Activated T-cell treated with anti-CD3 and anti-CD28 coated beads, Interleukin-2, amount 50 U/mL, for 24 hours (primary cell): ENCODE measurements at places on chromosomes 2 and 18.

- DNase-seq, result no peak
Observed at GRCh38 chr2:59882822-59883221, 670.6 kb downstream of the BCL11A start.

DNA sequence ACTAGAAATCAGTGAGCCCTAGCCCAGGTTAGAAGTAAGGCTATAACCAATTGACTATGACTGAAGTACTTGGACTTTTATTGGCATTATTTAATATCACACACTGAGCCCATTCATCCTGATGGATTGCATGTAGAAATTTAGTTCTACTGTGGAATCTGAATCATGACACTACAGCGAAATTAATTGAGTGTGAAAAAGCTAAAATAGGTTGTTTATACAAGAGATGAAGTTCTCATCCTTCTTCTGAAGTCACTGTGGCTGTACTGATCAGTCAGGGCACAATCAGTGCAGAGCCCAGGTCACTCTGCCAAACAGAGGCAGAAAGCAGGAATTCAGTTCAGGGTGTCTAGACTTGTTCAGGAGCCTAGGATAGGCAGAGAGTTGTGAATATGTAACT lies 158.9 kb downstream of the BABAM2 start:
- DNase-seq, result no peak

DNA sequence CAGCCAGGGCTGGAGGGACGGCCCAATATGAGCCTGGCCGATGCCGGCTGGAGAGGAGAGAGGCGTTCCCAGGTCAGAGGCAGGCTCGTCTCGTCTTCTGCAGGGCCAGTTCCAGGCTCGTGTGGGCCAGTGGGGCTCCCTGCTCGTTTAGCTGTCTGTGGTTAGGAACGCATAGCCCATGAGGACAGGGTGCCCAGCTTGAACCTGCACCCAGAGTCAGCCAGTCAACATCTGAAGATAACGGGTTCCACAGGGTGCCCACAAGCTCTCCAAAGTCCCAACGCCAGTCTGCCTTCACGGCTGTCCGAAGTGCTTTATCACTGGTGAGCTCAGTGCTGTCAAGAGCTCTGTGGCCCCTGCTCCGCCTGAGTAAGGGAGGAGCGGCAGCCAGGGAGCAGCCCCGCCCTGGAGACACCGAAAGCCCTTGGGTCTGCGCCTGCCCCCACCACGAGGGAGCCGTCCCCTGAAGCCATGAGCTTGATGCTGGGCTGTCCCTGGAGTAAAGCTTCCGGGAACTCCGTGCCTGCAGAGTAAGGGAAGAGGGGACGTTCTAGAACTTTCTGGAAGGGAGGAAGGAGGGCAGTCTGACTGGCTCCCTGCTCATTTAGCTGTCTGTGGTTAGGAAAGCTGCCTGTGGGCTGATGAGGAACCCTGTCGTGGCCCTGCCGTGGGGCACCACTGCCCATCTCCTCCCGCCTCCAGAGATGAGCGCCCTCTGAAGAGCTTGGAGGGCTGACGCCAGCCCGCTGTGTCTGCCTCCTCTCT lies 2.7 kb upstream of the HSBP1L1 start:
- DNase-seq, result no peak

GRCh38 chr2:218979846-218980734 lies 4.9 kb downstream of the FEV start:
- peak; percentile 92 for DNase-seq

GRCh38 chr2:226981791-226982326 lies 146.0 kb downstream of the RHBDD1 start:
- no peak for DNase-seq

DNA sequence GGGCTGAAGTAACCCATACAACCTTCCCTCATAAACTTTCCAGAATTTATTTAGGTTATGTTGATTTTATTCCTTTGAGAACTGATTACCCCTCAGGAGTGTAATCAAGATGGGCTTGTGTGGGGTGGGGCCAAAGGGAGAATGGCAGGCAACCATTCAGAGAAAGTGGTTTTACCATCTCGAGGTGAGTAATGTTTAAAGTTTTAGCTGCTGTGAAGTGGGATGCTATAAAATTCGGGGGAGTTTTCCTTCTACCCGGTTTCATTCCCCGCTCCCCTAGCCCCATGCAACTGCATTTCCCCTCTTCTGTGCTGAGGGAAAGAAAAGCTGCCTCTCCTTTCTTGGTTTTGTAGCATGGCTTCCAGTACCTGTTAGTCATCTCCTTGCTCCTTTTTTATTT lies 34.7 kb downstream of the MAP4K4 start:
- DNase-seq, result peak; percentile 46

DNA sequence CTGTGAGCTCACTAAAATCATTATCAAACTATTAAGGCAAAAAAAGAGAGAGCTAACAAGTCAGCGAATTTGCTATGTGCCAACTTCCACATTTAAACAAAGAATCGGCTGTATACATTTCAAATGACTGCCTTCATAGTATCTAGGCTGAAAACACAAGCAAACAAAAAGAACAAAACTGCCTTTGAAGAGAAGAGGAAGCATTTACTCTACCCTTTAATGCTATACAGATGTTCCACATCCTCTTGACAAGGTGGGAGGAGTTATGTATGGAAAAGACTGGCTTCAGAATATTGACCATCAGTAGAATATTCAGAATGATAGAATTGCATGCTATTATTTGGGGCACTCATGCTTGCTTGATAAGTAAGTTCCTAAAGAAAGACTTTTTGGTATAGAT lies 741.7 kb downstream of the PLCL1 start:
- no peak for DNase-seq

DNA sequence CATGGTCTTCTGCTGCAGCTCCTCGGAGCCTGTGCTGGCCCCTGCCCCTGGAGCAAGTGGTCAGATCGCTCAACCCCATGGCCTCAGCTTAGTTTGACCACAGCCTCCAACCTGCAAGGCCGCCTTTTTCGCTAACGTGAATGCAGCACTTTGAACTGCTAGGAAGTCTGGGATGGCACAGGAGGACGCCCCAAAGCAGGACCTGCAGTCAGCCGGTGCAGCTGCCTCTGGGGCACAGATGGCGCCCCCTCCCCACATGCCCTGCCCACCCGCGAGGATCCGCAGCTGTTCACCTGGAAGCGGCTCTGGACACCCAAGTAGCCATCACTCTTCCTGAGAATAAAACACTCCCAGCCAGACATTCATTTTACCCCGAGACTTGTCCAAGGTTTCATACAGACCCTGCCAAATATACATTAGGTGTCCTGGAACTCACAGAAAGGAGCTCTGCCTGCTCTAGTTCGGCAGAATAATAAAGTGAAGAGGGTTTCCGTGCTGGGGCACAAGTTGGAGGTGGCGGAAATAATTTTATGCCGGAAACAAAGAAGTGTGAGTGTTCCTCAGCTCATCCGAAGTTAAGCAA lies 510.1 kb downstream of the EIPR1 start:
- DNase-seq, result no peak

DNA sequence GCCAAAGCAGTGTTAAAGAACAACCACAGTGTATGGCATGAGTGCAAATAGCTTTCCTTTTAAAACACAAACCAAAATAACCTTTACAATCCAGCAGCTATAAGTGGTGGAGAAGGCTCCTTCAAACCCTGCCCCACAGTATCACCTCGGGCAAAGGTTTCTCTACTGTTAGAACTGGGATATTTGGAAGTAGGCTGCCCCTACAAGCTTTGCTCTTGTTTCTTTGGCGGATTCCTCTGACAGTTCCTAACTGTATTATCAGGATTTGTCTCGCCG lies 214.8 kb downstream of the ZNF521 start:
- DNase-seq, result no peak

GRCh38 chr2:1503471-1504310 lies 90.4 kb downstream of the TPO start:
- no peak for DNase-seq

- no peak for DNase-seq
Observed at GRCh38 chr2:127121353-127121752, 14.4 kb upstream of the BIN1 start.

DNA sequence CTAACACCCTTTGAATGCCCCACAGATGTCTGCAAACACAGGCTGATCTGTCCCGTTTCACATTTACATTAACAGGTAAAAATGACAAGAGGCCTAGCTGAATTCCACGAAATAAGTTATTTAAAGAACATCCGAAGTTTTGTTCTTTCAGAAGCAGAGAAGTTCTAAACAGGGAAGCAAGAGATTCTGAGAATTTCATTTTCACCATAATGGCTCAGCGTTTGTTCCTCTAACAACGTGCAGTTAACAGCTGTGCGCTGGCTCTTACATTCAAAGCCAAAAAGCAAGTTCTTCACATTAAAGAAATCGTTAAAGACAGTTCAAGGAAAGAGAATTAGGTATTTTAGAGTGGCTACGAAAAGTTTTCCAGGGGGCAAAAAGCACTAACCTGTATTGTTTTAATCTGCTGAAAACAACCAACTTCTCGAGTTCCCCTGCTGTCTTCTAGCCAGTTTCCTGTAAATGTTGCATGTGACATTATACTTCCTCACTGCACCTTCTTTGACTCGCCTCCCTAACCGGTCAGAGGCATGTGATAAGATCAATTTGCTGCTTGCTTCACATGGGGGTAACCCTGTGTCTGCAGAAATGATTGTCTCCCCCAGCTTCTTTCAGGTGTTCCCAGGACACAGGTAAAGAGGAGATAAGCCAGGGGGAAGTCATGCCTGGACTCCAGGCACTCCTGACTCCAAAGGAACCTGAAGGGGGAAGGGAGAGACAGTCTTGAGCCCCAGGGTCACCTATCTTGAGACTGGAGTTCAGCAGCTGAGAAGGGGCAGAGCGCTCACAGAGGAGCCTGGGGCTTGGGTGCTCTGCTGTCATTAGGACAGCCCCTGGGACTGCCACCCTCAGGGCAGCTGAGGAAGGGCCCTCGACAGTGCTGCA lies 36.8 kb upstream of the WIPF1 start:
- DNase-seq, result peak; percentile 76

DNA sequence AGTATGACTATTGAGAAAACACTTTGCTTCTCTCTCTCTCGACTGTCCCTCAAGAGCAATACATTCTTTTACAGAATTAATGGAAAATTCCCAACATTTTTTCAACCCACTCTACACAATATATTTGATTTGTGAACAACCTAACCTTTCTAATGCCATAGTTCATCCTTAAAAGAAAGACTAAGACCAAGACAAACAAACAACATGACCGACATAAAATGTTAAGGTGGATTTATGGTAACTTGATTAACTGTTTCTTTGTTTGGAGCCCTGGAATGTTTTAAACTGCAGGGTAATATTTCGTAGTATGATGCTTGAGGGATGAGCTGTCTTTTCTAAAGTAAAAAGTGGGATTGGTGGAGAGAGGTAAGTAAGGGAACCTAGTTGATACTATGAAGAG lies 738.2 kb downstream of the MBD2 start:
- no peak for DNase-seq

DNA sequence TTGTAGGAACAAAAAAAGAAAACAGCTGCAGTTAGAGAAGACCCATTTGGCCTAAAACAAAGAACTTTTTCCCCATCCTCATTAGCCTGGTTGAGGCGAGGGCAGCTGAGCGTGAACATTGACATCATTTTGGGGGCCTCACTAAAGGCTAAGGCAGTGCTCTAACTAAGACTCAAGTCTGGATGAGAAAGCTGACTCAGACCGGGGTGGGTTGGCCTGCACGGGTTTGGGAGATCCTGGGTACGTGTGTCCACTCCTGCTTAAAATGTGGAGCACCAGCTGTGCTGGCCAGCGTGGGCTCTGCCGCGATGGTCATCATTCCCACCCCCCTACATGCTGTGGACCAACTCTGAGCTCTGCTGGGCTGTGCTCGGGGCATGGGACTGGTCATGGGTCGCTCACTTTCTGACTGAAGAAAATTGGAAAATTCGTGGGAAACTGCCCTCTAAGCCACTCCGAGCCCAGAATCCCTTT lies 86.0 kb upstream of the TMEM247 start:
- DNase-seq, result no peak

DNA sequence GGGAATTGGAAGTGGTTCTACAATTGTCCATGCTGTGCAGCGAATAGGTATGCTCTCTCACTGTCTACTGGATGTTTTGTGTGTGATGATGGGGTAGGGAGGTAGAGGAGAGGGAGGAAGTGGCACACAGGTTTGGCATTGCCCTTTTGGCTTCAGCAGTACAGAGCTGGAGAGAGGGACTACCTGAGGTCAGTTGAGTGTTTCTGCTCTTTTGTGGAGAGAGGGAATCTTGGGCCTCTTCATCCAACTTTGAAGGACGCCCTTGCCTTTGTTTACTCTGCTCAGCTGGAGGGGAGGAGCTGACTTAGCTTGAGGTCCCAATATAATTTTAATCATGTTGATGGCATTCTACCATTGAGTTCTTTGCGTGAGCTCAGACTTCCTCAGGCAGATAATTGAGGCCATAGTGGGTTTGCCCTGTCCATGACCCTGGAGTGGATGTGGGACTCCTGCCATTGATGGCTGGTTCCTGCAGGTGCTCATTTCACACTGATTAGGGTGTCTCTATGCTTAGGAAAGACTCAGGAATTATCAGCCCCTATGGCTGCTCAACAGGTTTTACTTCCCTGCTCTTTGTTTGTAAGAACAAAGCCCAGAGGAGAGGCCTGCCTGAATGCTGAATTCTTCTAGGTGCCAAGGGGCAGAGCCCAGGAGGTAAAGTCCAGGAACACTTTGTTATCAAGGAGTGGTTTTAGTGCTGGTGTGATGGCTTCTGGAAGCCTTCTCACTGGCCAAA lies 7.2 kb downstream of the RPIA start:
- no peak for DNase-seq
